Right ventricle myocardium inferior (tissue), 1 donor: ENCODE measurements at places on chromosomes 13 and 19. TPM values are rescaled to one million over a fixed set of nuclear protein-coding genes. Genes with fewer than 3 reads are reported as not detected.

LILRB1 gene
- 1.8 TPM for total RNA-seq

DNA sequence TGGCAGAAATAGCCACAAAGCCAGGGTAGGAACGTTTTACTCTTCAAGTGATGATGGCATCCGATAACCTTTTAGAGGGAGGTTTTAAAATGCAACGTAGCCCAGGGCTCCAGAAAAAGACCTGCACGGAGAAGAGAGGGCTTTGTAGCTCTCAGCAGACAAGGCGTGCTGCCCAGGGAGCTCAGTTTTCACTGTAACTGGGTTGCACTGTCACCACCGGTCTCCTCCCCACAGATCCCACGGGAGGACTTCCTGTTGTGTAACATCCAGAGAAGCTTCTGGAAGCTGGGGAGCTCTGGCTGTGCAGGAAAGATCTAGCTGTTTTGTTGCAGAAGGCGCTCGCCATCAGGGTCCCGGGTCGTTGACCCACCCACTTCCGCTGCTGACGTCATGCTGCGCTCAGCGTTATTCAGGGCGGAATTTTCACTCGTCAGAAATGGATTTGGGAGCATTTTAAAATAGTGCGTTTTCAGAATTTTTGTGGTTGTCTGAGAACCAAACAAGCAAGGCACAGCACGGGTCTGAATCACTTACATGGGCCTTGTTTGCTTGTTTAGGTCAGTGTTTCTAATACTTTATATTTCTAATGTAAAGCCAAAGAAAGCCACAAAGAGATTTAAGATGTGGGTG lies 50.8 kb downstream of the ATP11A start:
- peak; percentile 85 for DNase-seq

ADGRE3 gene
- 0.11 TPM for total RNA-seq

- DNase-seq = no peak
Observed at GRCh38 chr13:23105051-23105450, 75.7 kb upstream of the SGCG start.

GRCh38 chr19:34403784-34404108 lies 453 bp upstream of the PDCD2L start:
- DNase-seq = no peak

- DNase-seq = no peak
Observed at GRCh38 chr13:109275852-109276251, 510.5 kb downstream of the IRS2 start.

DNA sequence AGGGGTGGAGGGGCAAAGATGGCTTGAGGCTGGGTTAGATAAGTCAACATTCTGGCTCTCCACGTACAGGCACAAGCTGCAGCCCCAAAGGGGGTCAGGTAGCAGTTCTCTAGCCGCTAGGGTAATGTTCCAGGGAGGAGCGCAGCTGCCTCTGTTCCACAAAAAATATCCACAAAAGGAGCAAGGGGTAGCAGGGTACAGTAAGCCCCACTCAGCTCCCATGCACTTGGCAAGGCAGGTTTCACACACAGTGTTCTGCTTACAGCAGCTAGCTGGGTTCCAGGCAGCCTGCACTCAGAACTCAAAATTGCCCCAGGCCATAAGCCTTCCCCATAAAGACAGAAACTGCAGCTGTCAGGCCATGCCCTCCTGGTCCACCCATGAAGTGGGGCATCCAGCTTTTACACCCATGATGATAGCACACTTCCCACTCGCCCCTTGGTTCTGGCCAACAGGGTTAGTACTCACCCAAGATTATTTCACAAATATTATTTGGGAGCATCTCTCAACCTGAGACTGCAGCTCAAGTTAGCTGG lies 130.0 kb downstream of the CYSLTR2 start:
- no peak for DNase-seq

- DNase-seq = peak; percentile 80
Observed at GRCh38 chr19:48933382-48933932, at the start of gene DHDH. Gene DHDH (plus strand): TSS chr19:48933699. CDS start chr19:48933722, 23 bp downstream.

GRCh38 chr13:21061029-21061763 lies at the start of gene LATS2:
Gene LATS2 (minus strand): TSS chr13:21061586. CDS start chr13:21046026, 15,560 bp downstream.
- peak; percentile 99 for DNase-seq

DNA sequence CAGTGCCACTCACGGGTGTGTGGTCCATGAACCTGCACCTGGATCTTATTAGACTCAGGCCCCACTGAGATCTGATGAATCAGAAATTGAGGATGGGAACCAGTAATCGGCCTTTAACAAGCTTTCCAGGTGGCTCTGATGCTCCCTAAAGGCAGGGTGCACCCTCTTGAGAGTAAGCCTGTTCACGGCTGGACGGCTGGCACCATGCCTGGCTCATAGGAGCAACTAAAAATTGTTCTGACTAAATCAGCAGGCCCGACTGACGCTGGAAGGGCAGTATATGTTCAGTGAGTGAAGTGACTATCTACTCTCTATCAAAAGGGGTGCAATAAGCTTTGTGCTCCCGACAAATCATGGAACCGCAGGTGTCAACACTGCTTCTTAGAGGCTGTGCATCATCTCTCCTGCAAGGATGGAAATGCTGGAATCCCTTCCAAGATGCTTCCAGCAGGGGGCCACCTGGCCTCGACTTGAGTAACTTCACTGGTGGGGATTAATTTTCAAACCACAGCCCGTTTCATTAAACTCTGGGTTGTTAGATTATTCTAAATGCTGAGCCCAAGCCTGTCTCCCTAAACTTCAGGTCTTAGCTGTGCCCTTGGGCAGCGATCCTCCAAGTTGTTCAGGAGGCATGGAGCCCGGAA lies 28.4 kb downstream of the TMTC4 start:
- DNase-seq = no peak

PROZ gene
- not detected for total RNA-seq

DNA sequence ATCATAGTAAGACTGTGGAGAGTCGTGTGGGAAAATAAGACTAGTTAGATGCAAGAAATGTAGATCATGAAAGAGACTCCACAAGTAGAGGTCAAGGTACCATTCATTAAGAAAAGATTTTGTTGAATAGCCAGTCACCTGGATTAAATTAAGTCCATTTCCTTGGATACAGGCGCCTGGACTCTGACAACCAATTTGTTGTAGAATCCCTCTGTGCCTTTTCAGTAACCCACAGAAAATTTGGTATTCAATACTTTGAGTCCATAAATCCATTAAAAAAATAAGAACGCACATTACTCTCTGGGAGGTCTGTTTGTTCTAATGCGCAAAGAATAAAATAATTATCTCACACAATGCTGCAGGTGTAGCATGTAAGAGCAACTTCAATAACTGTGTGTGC lies 469.4 kb downstream of the KLF12 start:
- DNase-seq = no peak

DNA sequence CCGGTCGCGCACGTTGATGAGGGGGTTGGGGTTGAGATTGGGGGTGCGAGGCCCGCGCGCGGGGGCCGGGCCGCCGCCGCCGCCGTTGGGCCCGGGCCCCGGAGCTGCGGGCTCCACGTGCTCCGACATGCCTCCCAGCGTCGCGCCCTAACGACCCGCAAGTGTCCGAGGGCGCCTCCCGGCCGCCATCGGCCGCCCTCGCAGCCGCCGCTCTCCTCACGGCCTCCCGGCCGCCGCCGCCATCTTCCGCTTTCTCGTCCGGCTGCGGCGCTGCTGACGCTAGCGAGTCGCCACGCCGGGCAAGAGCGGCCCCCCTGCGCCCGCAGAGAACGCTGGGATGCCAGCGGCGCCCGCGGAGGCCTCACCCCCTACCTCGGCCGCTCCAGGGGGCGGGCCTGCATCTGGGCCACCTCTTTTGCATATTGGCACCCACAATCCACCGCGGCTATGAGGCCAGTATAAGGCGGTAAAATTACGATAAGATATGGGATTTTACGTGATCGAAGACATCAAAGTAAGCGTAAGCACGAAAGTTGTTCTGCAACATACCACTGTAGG lies at the start of gene TMEM259:
Gene TMEM259, minus strand, starts transcription at position 256 of the 558 bp plus-strand sequence. Its CDS starts 127 bp downstream, at position 129.
- peak; percentile 99 for DNase-seq

- no peak for DNase-seq
Observed at GRCh38 chr19:1647501-1648458, 4.6 kb downstream of the TCF3 start.

- DNase-seq = no peak
Observed at GRCh38 chr19:1256646-1257474, 8.5 kb downstream of the MIDN start.

DNA sequence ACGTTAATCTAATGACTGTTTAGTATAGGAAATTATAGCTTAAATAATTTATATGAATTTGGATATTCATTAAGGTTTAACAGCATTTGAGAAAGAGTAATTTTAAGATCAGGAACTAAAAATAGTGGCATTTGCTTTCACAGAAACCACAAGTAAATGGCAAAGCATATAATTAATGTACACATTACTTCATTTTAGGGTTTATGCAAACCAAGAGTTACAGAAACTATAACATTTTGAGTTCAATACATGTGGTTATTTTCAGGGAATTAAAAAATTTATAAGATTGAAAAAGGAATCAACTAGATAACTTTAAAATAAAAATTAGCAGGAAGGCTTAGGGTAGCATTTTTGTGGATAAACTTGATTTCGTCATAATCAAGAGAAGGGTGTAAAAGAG lies 151.7 kb upstream of the MIR17HG start:
- DNase-seq = no peak

MLNR gene
- not detected for total RNA-seq

POSTN gene
- 4.4 TPM for total RNA-seq

GRCh38 chr13:40996426-40997092 lies 22.6 kb downstream of the ELF1 start:
- no peak for DNase-seq

DNA sequence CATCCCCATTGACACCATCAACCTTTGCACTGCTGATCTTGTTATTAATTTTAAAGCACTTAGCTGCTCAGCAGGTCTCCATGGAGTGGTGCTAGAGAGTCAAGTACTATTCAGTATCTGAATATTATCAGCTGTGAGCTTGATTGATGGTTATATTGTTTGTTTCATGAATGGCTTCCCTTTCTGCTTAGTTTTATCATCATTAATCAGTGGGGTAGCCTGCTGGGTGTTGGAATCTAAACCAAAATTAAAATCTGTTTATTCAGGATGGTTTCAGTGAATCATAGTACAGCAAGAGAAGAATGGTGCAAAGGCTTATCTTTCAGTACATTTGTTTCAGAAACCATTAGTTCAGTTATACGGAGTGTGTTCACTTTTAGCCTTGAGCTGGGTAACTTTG lies 42.5 kb upstream of the SCEL start:
- DNase-seq = no peak

DNA sequence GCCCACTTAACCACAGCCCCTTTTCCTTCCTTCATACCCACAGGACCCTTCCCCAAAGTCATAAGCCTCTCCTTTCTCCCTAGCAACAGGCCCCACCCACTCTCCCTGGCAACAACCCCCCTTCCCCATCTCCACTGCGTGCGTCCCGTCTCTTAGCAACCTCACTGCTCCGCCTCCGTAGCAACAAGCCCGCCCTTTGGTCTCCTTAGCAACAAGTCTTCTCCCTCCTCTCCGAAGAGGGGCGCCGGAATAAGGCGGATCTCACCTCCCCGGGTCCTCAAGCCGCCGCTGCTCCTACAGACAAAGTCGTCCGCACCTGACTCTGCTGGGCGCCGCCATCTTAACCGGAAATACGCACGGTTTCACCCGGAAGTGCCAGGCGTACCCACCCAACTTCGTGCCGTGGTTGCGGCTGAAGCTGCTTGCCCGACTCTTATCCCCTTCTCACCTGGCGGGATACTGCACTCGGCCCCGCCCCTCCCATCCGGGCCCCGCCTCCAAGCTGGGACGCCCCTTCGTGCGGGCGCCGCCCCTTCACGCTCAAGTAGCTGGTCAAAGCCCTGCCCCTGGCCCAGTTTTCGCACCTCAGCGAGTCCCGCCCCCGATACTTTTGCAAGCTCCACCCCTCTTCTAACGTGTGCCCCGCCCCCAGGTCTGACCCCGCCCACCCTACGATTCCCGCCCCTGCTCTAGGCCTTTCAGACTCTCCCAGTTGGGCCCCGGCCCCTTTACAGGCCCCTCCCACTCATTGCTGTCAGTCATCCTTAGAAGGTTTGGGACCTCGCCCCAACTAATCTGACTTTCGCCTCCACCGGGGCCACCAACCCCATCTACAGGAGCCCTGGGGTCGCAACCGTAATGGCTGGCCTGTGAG lies at the start of gene HSPBP1:
Gene HSPBP1, minus strand, starts transcription at position 341 of the 874 bp plus-strand sequence. CDS start 502 bp downstream, outside the sequence.
- DNase-seq = peak; percentile 94
